ENCODE measurements at places on chromosomes 2 and 18.
A peak's percentile ranks its signal among the peaks of the same experiment; 100 is the strongest.

GRCh38 chr2:28228434-28228995, 164.1 kb upstream of the FOSL2 start:
- no peak for DNase-seq

- no peak for DNase-seq
These were observed 26.7 kb downstream of the XDH start for GRCh38 chr2:31387850-31388249.

DNA sequence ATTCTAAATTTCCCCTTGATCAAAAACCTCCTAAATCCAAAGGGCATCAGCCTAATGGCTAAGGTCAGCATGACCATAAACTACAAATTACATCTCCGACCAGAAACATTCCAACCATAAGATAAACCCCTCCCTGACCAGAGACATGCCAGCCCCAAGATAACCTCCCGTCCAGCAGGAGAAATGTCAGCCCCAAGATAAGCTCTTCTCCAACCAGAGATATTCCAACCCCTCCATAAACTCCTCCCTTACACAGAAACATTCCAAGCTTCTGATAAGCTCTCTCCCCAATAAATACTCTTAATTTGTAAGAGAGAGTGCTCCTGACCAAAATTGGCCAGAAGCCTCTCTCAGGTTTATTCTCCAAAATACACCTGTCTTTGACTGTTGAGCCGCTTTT, 274.0 kb downstream of the RNF152 start:
- no peak for DNase-seq

GRCh38 chr2:227834916-227835650, 21.4 kb downstream of the CCL20 start:
- DNase-seq: no peak

- DNase-seq: no peak
These were observed 131.0 kb downstream of the SNTG2 start for GRCh38 chr2:1081451-1082225.

DNA sequence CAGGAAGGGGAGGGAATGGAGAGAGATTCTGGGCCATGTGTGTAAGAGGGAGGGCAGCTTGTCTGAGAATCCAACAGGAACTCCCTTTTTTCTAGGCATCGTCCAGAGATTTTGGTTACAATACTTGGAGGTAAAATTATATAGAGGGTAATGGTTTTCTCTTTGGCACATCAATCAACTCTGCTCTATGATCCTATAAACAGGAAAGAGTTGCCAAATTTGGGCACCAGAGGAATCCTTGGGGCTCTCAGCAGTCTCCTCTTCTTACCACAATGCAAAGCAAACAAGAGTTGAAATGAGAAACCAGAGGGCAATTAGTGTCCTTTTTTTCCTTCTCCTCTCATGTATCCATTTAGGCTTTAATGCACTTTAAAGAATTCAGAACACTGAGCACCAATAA, 243.4 kb downstream of the SLC8A1 start:
- DNase-seq: no peak

GRCh38 chr2:14587119-14587518, 45.4 kb upstream of the LRATD1 start:
- DNase-seq: no peak

DNA sequence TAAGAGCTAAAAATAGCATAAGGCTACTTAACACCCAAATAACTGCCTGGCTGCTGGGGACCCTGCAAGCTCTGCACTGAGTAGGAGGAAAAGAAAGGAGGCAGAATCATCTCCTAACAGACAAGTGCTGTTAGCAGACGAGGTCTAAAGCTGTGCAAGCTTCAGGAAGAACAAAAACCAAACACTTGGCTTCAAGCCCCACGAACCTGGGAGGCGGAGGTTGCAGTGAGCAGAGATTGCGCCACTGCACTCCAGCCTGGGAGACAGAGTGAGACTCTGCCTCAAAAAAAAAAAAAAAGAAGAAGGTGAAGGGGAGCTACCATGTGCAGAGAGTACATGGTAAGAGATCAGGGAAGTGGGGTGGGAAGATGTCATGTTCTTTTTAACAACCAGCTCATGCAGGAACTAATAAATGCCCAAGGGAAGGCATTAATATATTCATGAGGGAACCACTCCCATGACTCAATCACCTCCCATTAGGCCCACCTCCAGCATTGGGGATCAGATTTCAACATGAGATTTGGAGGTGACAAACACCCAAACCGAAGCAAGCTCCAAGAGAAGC, 28.8 kb upstream of the INO80C start:
- DNase-seq: no peak

GRCh38 chr2:218383892-218384519, 1.9 kb downstream of the SLC11A1 start:
- no peak for DNase-seq

DNA sequence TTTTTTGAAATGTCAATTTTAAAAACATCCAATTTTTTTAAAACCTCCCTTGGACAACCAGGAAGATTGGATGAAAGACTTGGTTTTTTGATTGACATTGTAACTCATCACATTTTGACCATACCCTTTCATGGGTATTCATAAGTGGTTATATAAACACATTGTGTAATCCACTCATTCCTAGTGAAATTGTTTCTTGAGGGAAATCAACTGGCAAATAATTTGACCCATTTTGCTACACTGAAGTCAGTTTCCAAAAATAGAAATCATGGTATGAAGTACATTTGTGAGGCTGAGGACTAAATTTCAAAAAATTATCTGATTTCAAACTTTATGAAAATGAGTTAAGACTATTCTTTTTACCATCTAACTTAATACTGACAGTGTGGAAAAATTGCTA, 31.5 kb downstream of the FBXO48 start:
- no peak for DNase-seq

- DNase-seq: no peak
These were observed 820.8 kb downstream of the TDRD15 start for GRCh38 chr2:21944536-21944935.

DNA sequence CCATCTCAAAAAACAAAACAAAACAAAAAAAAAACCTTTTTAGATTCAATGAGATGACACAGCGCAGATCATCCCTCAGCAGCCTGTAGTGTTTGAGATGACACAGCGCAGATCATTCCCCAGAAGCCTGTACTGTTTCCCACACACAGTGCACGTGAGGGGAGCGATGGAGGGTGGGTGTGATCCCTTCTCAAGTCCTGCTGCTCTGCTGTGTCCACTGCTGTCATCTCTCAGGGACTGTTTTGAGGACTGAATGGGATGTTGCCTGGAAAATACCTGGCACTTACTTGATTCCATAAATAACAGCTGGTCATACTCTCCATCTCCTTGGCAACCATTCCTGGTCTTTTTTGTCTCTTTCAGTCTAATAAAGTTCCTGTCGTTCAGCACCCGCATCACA, 25.7 kb downstream of the TGOLN2 start:
- DNase-seq: no peak

DNA sequence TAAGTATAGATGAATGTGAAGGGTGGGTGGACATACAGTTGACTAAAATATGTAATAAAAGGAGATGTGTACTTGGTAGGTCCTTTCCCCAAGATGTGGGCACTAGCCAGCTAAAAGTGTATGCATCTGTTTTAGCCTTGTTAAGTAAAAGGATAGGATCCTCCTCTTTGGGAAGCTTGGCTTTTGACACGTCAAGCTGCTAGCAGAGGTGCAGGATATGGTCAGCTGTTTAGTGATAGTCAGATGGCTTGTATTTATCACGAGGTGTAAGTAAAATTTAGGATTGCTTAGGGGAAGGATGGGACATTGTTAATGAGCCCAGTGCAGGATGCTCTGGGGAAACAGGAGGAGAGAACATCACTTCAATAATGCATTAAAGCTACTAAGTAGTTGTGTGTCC, 1.5 kb downstream of the MFSD6 start:
- DNase-seq: no peak

GRCh38 chr18:79487801-79488201, 92.1 kb downstream of the NFATC1 start:
- no peak for DNase-seq

DNA sequence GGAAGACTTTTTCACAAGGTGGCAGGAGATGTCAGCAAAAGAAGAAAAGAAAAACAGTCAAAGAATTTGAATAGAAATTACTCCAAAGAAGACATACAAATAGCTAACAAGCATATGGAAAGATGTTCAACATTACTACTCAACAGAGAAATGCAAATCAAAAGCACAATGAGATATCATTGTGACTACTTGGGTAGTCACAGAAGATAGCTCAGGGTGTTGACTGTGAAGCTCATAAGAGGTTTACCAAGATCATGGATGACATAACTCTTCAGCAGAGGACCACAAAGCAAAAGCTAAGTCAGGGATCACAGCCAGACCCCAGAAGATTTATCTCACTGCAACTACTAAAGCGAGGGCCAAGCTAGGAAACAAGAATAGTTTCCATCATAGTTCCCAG, 53.0 kb upstream of the TANK start:
- DNase-seq: no peak

DNA sequence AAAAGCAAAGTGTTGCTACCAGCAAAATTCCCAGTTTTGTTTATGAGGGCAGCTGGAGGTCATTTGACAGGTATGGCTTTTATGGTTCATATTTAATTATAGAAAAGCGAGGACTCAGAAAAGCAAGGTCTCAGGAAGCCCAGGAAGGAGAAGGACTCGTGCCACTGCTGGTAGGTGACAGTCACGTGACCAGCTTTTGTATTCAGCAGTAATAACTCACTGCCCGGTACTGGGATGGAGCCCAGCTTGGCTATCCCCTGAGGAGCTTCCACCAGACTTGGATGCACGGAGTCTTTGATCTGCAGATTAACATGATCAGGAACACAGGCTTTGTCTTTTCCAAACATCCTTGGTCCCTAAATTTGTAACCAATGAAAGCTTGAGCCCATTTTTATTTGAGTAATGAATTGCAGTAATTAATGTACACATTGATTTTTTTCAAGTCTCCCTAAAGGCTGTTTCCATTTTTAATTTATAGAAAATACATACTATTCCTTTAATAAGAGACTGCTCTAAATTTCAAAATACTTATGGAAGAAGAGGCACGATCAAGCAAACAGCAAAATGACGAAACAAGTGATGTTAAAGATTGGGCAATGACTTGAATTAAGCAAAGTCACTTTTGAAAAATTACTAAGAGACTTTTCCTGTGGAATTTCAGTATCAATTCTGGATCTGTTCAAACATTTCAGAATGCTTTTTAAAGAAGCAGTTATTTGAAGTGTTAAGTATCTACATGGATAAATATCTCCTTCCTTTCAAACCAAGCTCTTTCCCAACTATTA, 251.7 kb upstream of the HNRNPA3 start:
- no peak for DNase-seq

DNA sequence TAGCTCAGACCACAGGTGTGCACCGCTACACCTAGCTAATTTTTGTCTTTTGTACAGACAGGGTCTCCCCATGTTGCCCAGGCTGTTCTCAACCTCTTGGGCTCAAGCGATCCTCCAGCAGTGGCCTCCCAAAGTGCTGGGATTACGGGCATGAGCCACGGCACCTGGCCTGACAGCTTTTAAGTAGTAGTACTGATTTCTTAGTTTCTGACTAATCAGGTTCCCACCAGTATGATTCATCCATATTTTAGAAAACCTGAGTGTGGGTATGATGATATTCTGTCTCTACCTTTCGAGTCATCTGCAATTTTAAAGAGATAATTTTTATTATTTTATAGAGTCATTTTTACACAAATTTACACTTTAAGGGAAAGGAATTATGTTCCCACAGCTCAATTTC, 46.4 kb upstream of the GULP1 start:
- no peak for DNase-seq

DNA sequence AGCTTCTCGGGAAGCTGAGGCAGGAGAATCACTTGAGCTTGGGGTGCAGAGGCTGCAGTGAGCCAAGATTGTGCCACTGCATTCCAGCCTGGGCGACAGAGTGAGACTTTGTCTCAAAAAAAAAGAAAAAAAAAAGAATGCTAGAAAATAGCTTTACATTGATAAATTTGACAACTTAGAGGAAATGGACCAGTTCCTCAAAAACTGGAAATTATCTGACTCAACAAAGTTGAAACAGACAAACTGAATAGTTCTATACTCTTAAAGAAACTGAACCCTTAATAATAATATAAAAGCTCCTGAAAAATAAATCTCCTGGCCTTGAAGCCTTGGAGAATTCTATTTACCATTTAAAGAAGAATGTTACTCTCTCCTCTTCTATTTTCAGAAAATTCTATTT, 151.0 kb upstream of the BCL2L11 start:
- no peak for DNase-seq

DNA sequence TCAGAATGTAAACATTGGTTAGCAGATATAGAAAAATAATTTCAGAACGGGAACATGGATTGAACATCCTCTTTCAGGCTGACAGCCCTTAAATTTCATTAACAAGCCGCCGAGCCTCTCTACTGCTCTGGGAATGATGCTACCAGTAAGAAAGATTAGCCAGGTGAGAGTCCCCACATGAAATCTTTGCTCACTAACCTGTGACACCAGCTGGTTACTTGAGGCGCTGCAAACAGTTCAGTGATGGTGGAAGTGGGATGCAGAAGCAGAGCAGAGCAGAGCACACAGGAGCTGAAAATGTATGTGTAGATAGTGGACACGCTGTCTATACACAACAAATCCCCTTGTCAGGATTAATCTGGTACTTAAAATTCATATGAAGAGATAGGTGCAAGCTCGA, 721.1 kb downstream of the DPP10 start:
- no peak for DNase-seq

DNA sequence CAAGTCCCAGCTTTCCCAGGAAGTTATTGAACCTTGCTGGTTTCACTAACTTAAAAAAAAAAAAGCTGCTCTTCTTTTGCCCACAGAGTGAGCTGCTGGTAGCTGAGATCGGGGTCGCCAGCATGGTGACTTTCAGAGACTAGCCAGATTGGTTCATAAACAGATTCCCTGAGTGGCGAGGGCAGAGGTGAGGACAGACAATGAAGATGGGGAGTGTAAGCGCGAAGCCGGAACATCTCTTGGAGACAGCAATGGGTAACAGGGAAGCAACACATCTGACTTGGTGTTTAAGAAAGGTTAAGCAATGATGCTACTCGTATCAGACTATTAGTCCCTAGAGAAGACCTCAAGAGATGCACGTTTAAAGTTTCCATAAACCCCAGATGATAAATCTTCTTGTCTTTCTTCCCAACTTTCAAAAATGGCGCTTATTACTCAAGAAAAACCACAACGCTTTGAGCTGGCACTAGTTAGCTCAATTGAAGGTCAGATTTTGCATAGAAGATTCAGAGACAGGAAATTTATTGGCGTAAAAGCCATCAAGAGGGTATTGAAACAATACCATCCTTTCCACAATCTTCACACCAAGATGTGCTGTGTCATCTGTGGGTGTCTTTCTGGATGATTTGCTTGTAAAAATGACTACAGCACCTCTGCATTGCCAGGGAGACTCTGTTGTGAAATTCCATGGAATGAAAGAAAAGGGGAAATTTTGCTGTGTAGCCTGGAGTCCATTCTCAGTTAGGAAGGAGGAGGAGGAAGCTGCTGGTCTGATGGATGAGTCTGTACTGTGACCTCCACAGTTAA, 193.1 kb upstream of the CXCR4 start:
- DNase-seq: peak; percentile 13

DNA sequence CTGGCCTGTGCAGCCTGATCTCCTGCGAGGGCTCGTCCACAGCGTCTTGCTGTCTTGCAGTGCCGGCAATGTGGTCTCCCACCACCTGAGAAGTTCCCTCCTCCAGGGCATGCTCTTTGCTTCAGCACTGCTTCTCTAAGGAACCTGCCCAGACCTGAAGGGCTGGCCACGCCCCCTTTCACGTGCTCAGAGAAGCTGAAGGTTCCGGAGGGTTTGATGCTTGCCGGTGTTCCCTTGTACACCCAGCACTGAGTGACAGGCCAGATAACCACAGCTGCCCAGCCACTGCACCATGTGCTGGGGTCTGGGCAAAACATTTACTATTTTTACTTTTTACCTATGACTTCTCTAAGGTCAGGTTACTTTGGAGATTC, 1.7 kb upstream of the POLR2D start:
- peak; percentile 58 for DNase-seq

- no peak for DNase-seq
These were observed 230.7 kb downstream of the MYO3B start for GRCh38 chr2:170408461-170409163.

All from activated naive CD8-positive, alpha-beta T cell treated with anti-CD3 and anti-CD28 coated beads for 36 hours (primary cell).